ENCODE measurements at places on chromosomes 1 and 21.

- no peak for DNase-seq
Observed at GRCh38 chr1:183884526-183884925, 79.6 kb downstream of the RGL1 start.

- no peak for DNase-seq
Observed at GRCh38 chr1:67458663-67459062, 28.5 kb upstream of the SERBP1 start.

DNA sequence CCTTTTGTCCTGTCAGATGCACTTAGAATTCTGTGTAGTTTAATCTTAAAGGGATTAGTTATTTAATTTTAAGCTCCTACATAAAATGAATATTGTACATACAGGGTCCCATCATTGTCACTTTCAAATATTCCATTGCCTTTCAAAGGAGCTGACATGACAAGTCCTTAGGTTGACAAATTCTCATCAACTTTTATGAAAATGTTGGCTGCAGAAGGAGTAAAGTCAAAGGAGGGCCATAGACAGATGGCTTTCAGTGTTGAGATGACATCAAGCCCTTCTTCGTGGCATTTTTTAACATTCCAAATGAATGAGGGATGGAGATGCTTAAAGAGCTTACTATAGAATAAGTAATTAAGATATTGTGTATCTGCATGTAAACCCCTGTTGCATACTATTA is 15.4 kb downstream of the NFIA start:
- DNase-seq = no peak

DNA sequence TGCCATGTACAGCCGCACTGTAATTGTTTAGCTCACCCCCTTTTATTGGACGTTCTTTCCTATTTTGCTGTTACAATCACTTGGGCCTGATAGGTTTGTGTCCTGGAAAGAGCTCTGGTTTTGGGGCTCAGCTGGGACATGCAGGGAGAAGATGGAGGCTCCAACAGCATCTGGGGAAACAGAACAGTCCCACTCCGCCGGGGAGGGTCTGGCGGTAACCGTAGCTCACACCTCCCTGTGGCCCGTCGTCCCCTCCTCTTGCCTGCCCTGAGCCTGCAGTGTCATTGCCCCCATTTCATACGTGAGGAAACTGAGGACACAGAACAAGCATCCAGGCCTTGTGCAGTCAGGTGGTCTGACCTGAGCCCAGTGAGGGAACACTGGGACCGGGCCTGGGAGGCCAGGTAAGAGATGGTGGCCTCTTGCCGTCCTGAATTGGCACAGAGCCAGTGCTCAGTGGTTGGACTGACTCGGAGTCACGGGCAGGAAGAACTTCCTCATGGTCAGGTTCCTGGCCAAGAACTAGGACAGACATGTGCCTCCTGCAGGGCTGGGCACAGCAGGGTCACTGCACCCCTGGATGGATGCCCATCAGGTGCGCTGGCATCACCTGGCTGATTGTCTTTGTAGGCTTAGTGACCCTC is 41.8 kb downstream of the S100B start:
- DNase-seq = no peak

DNA sequence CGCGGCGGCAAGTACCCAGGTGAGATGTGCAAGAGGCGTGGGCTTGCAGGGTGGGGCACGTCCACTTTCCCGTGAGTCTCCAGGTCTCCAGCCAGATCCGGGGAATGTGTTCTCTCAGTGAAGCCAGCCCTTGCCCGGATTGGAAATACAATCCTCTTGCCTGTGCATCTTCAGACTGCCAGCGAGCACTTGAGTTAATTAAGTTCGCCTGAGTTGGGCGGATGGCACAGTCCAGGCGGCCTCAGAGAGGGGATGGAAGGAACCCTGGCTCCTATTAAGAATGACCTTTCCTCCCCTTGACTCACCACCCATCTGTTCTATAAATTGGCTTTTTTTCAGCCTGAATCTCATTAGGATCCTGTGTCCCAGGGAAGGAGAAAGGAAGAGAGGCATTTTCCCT is 33.3 kb upstream of the CNTN2 start:
- no peak for DNase-seq

DNA sequence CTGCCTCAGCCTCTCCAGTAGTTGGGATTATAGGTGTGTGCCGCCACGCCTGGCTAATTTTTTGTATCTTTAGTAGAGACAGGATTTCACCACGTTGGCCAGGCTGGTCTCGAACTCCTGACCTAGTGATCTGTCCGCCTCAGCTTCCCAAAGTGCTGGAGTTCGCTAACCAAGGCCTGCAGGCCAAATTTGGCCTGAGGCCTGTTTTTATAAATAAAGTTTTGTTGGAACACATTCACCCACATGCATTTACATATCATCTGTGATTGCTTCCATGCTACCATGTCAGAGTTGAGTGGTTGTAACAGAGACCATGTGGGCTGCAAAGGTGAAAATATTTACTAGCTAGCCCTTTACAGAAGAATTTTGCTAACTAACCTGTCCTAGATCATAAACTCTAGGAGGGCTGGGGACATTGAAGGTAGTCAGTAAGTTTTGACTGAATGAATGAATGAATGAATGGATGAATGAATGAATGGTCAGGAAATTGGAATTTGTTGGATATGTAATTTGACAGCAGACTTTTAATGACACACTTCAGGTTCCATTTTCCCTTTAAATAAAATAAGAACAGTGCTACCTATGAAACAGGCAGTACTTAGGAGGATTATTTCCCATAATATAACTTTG is 38.4 kb downstream of the ROR1 start:
- DNase-seq = no peak

DNA sequence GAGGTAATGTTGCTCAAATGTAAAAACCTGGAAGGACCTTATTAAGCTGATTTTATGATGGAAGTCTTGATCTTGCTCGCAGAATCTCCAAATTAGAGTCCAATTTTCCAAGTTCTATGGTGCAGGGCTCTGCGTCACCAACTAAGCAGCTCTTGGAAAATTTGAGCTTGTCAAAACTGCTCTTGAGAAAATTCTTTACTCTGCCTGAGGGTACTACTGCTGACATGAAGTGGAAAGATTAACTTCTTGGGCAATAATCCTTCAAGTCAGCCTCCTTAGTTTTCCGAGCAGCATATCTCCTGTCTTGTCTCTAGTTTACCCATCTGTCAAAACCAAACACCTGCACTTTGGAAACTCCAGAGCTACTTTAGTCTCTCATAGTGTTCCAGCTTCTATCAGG is 293.7 kb downstream of the KCTD3 start:
- DNase-seq = no peak

- no peak for DNase-seq
Observed at GRCh38 chr1:61356016-61356415, 273.7 kb downstream of the NFIA start.

GRCh38 chr1:212201461-212201860 is 83.7 kb upstream of the PPP2R5A start:
- no peak for DNase-seq

DNA sequence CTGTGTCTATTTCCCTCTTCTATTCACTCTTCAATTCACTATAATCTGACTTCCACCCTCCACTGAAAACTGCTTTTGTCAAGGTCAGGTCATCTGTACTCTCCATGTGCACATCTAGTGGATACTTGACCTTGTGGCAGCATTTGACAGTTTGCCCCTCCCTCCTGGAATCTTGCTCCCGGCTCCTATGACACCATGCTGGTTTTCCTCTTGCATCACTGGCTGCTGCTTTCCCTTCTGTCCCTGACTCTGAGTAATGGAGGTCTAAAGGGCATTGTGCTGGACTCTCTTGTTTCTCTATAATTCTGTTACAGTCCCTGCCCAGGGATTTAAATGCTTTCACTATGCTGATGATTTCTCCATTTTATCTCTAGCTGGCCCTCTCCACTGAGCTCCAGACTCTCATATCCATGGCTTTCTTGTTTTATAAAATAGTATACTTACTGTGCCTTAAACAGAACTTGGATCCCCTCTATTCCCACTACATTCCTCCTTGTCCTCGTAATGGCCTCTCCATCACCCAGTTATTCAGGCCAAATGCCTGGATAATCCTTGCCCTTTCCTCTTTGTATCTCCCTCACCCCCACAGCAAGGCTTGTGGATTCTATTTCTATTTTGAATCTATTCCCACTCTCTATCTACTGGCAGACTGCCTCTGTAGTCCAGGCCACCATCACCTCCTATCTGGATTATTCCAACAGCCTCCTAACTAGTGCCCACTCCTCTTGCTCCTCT is 36.8 kb upstream of the PODN start:
- no peak for DNase-seq

- DNase-seq = peak; percentile 79
Observed at GRCh38 chr1:234842726-234843641, 233.0 kb upstream of the IRF2BP2 start.

GRCh38 chr1:97797403-97798183 is 123.2 kb downstream of the DPYD start:
- no peak for DNase-seq

DNA sequence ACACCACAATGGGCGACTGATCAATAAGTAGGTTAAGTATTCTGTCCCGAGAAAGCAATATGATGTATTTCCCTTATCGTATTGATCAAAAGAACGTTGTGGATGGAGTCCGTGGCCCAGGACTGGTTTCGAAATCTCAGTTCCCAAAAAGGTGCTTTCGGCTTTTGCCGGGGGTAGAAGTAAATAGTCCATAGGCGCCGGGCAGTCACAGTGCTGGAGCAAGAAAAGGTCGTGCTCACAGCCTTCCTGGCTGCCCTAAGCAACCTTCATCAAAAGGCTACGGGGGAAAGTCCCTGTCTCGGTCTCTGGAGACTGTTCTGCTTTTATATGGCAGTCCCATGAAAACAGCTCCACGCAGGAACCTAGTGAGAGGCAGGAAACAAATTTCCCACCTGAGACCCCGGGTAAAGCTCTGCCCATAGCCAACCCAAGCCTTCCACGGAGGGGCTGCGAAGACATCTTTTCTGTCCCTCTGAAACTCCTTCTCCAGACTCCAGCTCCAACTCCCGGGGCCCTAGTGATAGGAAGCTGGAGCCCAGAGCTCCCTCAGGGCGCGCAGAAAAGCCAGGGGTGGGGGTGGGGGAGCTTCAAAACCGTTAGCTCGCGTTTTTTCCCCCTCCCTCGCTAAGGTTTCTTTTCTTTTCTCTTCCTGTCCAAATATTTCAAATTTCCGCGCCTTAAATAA is 7.0 kb downstream of the CDKN2C start:
- DNase-seq = peak; percentile 64

GRCh38 chr1:119366424-119366823 is 2.2 kb upstream of the HAO2 start:
- DNase-seq = no peak

DNA sequence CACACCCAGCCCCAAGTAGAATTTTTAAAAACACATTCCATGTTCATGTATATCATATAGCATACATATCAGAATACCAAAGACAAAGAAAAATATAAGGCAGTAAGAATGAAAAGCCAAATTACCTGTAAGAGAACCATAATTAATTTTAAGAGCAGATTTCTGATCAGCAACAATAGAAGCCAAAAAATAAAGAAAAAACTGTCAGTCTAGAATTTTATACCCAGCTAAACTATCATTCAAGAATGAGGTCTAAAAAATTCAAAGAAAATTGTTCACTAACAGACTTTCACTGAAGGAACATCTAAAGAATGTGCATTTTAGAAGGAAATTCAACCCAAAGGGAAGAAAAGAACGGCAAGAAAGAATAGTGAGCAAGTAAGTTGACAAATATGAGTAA is 10.6 kb upstream of the FUCA1 start:
- DNase-seq = no peak

GRCh38 chr1:1489231-1489630 is 17.7 kb downstream of the ATAD3B start:
- DNase-seq = no peak

DNA sequence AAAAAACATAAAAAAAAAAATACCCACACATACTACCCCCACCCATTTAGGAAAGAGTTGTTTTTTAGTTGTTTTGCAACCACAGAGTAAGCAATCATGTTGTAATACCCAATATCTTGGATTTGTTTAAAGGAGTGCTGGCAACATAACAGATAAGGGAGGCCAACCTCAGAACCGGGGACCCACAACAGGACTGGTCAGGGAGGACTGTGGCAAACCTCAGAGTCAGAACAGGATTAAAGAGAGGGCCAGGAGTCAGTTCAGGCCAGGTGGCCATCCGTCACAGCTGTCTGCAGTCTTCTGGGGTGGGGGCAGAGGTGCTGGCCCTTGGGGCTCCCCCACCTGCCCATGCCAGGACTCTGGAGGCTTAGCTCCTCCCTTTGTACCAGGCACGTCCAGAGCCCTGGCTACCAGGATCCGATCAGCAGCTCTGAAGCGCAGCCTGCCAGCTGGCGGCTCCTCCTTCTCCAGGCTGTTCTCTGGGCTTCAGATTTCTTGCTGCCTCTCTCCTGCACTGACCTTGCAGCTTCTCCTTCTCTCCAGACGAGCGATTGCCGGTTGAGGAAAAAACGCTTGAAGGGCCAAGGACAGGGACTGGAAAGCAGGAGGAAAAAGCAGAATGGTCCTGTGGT is 7.9 kb downstream of the H6PD start:
- DNase-seq = peak; percentile 36

DNA sequence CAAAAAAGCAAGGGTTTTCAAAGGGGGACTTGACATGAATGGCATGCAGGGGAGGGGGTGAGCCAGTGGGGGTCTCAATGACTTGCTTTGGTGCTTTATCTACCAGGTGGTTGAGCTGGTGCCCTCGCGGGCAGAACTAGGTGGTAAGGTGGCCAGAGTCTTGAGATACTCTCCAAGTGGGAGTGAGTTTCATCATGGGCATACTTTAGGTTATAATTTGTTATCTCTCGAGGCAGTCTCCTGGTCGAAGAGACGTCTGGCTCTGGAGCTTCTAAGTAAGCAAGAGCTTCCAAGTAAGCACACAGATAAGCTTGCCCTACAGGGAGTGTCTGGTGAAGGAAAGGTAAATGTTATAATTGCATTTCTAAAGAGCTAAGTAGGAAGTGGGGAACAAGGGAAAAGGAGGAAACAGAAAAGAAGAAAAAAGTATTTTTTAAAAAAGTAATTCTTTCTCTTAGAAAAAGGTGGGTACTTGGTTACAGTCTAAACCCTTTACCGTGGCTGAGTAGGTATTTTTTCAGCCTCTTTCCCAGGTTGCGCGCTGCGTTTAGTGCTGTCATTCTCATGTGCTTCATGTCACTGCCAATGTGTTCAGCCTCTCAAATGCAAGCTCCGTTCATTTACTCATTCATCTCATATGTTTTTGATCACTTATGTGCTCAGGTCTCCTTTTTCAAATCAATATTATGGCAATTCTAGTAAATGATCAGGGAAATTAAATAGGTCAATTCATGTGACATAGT is 31.6 kb upstream of the DNAJC6 start:
- peak; percentile 93 for DNase-seq

DNA sequence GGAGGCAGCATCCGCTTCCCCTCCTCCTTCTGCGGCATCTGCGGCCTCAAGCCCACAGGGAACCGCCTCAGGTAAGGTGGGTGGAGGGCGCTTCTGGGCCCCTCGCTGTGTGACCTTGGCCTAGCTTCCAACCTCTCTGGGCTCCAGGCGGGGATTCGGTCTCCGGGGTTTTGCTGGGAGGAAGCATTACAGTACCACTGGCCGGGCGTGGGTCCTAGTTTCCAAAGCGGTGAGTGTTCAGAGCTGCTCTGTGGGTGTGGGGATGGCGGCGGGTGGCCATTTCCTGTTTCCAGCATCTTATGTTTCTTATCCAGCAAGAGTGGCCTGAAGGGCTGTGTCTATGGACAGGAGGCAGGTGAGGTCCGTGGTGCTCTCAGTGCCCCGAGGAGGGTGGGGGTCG is 11.6 kb downstream of the FAAH start:
- DNase-seq = no peak

- no peak for DNase-seq
Observed at GRCh38 chr1:20405893-20406604, 80.0 kb downstream of the CAMK2N1 start.

Data from hematopoietic multipotent progenitor cell treated with erythropoietin and hydrocortisone succinate and interleukin-3 and kit ligand, for 6 days (in vitro differentiated cells).